ENCODE measurements at places on chromosomes 4 and X.

GRCh38 chr4:28665306-28665705 lies 1804.7 kb downstream of the STIM2 start:
- no peak for DNase-seq

DNA sequence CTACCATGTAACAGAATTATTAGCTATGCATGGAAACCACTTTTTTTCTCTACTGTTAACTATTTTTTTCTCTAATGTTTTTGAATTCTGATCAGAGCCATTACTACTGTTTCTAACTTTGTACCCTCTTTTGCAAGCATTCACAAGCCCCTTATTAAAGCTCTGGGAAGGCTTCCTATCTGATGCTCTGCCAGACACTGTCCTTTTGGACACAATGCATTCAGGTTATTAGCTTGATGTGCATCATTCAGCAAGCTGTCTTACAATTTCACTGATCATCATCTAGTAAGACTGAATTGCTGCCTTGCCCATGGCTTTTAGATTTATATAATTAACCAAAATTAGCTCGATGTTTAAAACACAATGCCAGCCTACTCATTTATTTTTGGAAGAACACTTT lies 155.1 kb downstream of the NR3C2 start:
- no peak for DNase-seq

GRCh38 chrX:153379971-153380581 lies 21.1 kb downstream of the PNMA6E start:
- DNase-seq: no peak

DNA sequence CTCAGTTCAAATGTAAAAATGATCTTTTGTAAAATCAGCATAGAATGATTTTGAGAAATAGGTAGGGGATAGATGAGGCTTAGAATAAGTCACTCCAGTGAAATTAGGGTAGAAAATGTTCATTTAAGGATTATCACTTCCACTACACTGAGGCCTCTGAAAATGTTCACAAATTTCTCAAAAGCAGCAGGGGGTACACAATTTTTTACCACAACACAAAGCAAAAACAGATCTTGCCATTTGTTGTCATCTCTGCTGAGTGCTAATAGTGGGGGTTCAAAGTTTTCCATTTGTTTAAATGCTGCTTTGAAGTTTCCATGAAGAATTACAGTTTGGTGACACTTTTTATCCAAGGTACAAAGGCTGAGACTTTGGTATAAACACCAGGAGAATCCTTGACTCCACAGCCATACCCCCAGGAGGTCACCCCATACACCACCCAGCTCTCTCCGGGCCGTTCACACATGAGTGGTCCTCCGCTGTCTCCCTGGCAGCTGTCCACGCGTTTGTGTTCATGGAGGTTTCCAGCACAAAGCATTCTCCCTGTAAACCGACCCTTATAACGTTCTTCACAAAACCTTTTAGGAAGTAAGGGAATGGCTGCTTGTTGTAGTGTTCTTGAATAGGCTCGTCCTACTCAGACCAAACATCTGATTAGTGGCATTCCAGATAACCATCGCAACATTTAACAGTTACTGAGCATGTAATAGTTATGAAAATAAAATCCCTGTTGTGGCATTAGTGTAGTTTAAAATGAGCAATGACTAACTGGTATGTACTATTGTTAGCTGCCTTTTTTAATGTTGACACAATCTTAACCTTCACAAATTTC lies 71.0 kb downstream of the PRSS12 start:
- DNase-seq: peak; percentile 59

DNA sequence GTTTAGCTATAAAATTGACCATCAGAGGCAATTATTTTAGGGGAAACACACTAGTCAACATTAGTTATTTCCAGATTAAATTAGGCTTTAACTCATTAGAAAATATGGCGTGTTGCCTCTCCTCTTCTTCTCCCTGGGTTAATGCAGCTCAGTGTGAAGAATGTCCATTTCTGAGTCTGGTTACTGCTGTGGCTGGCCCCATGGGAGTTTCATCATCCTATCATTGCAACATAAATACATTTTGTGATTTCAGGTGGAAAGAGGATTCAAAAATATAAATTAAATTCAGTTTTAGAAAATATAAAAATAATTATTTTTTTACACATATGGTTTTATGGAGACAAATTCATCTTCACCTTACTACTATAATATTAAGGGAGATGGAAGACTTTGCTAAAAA lies 288.5 kb upstream of the ARSJ start:
- DNase-seq: peak; percentile 25

- peak; percentile 27 for DNase-seq
These were observed 345.3 kb upstream of the LCORL start for GRCh38 chr4:18366892-18367291.

GRCh38 chrX:69113723-69114122 lies 51.5 kb downstream of the PJA1 start:
- no peak for DNase-seq

DNA sequence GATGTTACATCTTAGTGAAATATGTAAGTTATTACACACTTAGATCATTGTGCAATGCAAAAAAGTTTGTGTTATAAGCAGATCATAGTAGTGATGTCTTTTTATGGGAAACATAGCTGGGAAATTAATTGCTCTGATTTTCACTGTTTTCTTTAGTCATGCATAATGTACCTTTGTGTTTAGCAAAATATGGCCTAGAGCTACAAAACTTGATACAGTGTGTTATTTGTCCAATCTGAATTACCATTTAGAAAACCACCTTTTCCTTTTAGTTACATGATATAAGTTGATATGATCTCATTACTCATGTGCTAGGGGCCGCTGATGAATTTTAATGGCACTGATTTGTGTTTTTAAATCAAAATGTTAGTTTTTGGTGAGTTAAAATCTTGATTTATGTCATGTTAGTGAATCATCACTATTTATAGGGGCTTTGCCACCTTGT lies 2.0 kb downstream of the BMPR1B start:
- no peak for DNase-seq

Data from amniotic epithelial cell (primary cell).